ENCODE measurements at places on chromosomes 11 and 22.

GRCh38 chr11:22807855-22808570 is 21.6 kb downstream of the SVIP start:
- no peak for DNase-seq

DNA sequence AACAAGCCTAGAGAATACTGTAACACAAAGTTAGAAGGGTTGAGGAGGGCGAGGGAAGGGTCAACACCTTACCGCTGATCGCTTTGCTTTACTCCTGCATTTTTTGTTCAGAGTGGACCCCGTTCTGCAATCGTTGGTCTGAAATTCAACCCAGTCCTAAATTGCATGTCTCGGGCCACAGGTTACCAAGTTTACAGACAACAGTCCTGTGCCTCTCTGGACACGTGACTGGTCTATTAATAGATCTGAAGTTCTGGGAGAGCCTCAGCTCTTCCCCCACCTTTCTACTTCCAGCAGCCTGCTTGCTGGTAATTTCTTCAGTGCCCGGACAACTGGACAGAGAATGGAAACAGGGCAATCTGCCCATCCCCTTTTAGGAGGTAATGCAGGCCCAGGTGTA is 74.2 kb downstream of the STIM1 start:
- no peak for DNase-seq

DNA sequence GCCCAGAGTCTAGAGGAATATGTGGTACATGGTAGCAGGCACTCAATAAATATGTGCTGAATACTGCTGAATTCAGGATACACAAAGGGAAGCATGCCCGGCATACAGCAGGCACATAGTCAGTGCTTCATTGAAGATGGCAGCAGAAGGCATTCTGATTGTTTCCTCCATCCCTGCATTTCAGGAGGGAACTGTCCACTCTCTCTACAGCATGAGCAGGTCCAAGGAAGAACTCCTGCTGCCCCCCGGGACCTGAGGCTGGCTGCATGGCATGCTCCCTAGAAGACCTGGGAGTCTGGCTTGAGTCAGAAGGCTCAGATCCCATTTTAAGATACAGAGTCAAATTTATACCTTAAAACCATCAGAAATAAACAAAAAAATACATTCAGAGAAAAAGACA is 319.3 kb upstream of the NARS2 start:
- DNase-seq, result no peak

- no peak for DNase-seq
Observed at GRCh38 chr22:50700387-50701075, 27.9 kb downstream of the SHANK3 start.

DNA sequence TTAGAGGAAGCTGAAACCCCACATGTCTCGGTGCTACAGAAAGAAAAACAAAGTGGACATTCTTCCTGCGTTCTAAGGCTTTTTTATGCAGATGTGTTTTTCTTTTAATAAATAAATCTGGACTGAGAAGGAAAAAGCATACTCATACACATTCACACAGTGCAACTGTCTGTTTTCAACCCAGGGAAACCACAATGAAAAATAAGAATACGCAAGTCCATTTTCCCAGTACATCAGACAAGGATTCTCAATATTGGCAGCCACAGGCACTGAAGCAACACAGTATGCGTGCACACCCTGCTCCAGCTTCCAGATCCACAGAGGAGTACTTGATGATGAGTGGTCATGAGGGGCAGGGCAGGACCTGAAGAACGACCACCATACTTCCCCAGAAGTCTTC is 86.9 kb downstream of the ETS1 start:
- no peak for DNase-seq

GRCh38 chr11:6481924-6482275 is 599 bp downstream of the TIMM10B start:
- DNase-seq, result no peak

DNA sequence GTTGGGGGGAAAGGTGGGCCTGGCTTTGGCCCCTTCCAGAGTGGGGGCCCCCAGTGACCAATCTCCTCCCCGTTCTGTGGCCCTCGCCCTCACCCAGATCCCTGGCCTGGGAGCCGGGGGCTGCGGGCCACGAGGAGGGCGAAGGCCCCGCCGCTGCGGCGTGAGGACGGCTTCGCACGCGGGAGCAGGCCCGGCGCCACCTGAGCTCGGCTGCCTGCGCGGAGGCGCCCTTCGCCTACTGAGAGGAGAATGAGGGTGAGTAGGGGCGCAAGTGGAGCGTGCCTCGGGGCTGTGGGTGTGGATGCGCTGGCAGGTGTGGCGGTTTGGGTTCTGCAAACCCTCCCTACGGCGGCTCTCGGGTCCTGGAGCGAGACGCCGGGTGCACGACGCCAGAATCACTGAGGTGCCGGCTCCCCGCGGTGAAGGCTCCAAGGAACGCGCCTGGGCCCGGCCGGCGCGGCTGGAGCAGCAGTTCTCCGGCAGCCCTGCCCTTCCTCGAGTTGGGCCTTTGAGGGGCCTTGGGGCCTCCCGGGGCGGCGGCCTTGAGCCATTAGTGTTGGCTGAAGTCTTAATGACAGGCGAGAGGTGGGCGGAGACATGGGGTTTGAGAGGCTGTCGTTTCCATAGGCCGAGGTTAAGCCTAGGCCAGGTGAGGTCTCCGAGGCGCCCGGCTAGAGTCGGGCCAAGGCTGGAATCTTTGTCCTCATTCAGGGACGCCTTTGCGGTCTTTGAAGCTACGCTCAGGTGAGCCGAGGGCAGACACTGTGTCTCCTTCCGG is 65.3 kb downstream of the CTTN start:
- no peak for DNase-seq

DNA sequence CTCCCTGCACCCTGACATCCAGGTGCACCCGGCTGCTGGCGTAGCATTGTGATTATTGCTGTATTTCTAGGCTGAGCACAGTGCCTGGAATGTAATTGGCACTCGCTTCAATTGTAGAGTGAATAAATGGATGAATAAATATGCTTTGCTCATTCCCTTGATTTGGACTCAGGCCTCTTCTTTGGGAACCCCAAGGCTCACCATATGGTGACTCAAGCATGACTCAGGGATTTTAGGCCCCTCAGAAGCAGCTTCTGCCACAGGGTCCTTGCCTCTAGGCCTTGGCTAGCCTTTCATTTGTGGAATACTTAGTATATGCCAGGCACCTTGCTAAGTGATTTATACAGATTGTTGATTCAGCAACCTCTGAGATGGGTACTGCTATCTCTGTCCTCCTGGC is 78.9 kb downstream of the GRIK4 start:
- no peak for DNase-seq

GRCh38 chr11:13284776-13285588 is 7.4 kb downstream of the BMAL1 start:
- no peak for DNase-seq

GRCh38 chr22:43862882-43863202 is 529 bp upstream of the SULT4A1 start:
- no peak for DNase-seq

DNA sequence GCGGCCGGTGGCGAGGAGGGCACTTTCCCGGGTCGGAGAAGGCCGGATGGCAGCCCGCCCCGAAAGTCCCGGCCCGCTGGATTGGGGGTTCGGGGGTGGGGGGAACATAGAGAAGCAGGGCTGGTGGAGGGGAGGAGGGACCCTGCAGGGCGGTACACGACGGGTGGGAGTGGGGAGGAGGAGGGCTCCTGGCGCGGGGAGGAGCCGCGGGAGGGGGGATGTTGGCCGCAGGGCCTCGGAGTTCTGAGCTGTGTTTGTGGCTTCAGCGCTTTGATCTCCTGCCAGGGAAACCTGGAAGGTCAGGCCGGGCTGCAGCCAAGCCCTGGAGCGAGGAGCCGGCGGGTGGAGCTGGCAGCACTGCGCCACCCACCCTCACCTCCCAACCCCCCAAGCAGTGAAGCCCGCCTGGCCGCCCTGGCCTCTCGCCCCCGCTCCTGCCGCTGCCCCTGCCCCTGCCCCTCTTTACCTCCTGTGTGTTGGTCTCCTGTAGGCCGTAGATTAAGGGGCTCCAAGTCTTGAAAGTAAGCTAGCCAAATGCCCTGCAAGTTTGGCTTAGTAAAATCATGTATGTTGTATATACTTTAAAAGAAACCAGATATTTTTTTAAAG is 30.9 kb downstream of the C22orf31 start:
- DNase-seq, result no peak

- no peak for DNase-seq
Observed at GRCh38 chr22:50323900-50324299, 2.9 kb downstream of the DENND6B start.

DNA sequence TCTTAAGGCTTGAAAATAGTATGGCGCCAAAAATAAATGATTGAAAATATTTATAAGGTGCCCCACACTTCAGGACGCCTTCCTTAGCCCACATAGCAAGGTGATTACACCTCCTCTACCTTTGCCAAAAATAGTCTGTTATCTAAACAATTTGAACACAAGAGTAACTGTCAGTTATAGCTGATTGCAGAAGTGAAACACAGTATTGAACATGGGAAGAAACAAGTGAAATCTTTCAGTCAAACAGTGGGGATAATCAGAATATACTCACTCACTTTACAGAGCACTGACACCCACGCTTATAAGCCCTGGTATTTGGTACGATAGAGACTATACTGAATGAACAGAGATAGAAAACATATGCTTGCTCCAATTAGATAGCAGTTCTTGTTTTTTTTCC is 203.1 kb downstream of the RAB38 start:
- DNase-seq, result no peak

DNA sequence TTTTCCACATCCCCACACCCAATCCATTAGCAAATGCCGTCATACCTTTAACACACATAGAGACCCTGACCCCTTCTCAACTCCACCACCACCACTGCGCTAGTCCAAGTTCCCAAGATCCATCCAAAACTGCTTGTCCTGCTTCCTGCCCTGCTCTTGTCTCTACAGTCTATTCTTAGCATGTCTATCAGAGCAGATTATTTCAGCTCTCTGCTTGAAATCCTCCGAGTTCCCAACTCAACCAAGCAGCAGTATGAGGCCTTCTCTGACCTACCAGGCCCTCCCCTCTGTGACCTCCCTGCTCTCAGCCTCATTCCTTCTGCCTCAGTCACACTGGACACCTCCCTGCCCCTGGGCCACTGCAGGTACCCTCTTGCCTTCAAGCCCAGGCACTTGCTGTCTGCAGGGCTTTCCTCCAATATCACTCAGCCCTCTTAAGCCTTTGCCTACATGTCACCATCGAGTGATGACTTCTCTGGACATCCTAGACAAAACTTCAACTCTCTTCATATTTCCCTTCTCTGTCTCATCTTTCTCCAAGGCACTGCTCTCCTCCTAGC is 134.6 kb downstream of the SPATA19 start:
- DNase-seq, result no peak

GRCh38 chr11:102989379-102990047 is 34.0 kb upstream of the MMP13 start:
- no peak for DNase-seq

DNA sequence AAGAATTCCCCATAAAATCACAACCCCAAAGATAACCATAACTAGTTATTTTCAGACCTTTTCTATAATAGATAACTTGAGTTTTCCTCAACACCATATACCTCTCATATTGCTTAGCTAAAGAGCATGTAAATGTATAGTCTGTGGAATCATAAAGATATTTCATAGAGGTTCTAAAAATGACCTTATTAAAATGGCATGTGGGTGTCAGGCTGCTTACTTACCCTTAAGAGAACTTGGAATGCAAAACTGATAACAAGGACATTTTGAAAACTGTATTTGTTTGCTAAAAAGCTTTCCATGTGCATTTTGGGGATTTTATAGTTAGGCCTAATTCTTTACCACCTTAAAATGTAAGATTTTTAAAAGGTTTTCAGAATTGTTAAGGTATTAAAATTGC is 4.7 kb downstream of the SIK2 start:
- DNase-seq, result no peak

- DNase-seq, result no peak
Observed at GRCh38 chr11:57885298-57886050, 123.9 kb downstream of the CTNND1 start.

GRCh38 chr11:2549491-2549875 is 104.7 kb downstream of the KCNQ1 start:
- no peak for DNase-seq

GRCh38 chr22:43698403-43698802 is 113.7 kb downstream of the EFCAB6 start:
- no peak for DNase-seq

DNA sequence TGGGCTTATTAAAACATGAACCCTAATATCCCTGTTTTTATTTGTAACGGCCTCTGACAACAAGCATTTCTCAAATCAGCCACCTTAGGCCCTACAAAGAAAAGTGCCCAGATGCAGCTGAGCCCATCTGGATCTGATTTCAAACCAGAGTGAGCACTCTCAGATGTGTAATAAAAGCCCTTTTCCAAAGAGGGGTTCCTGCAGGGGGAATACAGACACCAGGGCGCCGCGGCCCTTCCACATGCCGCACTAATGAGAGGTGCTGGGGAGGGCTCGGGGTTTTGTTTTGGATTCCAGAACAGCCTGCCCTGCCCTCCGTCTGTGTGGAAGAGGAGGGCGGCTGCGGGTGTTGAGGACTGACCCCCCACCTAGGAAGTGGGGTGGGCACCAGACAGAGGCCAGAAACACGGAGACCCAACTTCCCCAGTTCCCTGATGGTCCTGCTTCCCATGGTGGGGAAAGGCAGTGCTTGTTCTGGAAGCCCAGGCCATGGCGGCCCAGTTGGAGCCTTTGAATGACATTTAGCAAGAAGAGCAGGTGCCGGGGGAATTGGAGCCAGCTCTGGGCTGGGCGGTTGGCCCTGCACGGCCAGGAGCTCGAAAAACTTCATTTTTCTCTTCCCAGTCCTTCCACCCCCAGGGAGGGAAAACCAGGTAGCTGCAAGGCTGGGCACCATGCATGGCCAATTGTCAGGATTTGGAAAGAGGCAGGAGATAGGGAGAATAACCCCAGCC is 63.7 kb downstream of the MACROD1 start:
- no peak for DNase-seq

- no peak for DNase-seq
Observed at GRCh38 chr11:12599408-12600143, 74.6 kb upstream of the TEAD1 start.

DNA sequence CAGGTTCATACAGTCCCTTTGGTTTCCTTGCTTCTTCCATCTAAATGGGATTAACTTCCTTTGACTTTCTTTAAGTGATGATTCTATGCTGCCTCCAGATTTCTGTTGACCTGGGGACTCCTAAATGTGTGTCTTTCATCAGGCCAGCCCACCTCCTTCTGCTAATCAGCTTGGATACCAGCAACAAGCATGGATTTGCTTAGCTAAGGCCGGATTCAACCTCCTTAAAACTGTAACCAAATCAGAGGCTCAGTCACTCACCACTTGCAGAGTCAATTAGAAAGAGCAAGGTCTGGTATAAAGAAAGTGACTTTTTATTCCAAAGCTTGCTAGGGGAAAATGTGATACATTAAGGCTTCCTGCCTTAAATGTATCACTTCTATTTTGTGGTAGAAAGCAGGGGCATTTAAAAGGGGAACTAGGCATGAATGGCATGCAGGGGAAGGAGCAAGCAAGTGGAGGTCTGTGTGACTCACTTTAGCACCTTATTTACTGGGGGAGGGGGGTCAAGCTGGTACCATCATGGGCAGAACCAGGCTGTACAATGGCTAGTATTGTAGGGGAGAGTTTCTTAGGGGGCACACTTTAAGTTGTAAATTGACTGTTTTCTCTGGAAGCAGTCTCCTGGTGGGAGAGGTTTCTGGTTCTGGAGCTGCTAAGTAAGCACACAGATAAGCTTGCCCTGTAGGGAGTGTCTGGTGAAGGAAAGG is 239.0 kb upstream of the PDGFD start:
- DNase-seq, result no peak
